AG10803 (cell line): ENCODE measurements at places on chromosomes 11 and 22.

- DNase-seq = no peak
These were observed 336.1 kb downstream of the LARGE1 start for GRCh38 chr22:33584152-33584551.

- no peak for DNase-seq
These were observed 123.2 kb upstream of the LDLRAD3 start for GRCh38 chr11:35820614-35821013.

GRCh38 chr11:31966846-31967245, 124.0 kb upstream of the RCN1 start:
- no peak for DNase-seq

- DNase-seq = peak; percentile 78
These were observed 465 bp downstream of the SUN2 start for GRCh38 chr22:38755155-38755910.

GRCh38 chr11:68710409-68710808, 26.1 kb downstream of the GAL start:
- DNase-seq = no peak

- DNase-seq = peak; percentile 52
These were observed 3.3 kb downstream of the PCF11 start for GRCh38 chr11:83159902-83160865.

- DNase-seq = no peak
These were observed 628 bp upstream of the IGLL1 start for GRCh38 chr22:23580576-23581259.

GRCh38 chr11:95339086-95339901, 108.3 kb upstream of the SESN3 start:
- DNase-seq = peak; percentile 29

DNA sequence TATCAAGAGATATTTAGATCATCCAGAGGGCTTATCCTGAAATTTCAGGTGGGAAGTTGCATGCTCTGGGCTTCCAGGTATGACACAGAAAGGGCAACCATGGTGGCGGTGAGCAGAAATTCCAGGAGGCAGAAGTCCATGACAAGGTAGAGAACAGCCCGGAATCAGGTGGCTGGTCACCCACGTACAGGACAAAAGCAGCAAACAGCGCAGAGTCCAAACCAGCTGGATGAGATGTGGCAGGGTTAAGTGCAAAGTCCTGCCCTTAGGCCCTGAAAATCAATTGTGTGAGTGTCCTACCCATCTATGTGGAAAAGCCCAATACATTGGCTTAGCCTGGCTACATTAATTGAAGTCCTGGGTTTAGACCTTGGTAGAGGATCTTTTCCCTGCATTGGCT, 11.6 kb downstream of the PPFIBP2 start:
- no peak for DNase-seq

DNA sequence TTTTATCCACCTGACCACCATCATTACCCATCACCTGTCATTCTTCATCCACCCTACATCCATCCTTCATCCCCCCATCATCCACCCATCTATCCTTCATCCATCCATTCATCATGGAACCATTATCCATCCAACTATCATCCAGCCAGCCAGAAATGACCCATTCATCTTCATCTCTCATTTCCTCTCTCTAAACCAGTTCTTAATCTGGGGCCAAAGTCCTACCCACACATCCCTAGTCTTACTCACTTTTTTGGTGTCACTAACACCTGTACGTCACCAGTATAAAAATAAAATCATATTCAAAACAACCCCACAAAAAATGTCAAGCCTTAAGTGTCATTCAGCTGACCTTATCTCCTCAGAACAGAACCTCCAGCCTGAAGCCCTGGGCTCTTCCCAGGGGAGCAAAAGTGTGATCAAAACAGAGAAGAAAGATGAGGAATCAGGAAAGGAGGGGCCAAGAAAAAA, 12.3 kb downstream of the SPI1 start:
- no peak for DNase-seq

DNA sequence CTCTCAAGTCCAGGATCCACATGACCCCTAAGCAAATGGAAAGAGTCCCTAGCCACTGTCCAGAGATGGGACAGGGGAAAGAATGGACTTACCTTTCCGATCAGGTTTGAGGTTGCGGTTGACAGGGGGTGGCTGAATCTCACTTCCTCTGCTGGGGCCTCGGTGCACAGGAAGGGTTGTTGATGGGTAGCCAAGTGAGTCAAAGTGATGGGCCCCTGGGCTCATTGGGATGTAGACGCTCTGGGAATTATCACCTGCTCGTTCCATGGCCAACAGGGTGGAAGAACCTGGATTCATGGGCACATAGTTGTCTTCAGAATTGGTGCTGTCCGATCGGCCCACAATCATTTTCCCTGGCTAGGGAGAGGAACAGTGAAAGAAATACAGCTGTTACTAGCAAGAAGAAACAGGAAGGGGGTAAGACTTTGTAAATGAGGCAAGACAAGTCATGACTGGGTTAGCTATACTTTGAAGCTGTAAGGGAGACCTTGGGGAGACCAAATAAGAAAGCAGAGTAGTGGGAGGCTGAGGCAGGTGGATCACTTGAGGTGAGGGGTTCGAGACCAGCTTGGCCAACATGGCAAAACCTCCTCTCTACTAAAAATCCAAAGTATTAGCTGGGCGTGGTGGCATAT, 34.7 kb downstream of the USP35 start:
- no peak for DNase-seq

DNA sequence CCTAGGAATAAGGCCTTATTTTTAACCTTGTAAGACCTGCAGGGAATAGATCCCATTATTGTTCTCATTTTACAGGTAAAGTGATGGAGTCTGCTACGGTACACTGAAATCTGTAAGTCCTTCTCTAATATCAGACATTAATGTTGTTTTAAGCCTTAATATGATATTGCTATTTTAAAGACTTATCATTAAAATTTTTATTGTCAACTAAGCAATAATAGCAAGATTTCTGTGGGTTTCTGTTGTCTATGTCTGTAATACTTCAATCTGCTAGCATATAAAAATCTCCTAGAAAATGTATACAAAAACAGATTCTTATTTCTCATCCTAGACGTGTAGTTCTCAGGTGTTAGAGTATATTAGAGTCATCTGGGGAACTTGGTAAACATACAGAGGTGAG, 317.5 kb upstream of the TENM4 start:
- DNase-seq = no peak

DNA sequence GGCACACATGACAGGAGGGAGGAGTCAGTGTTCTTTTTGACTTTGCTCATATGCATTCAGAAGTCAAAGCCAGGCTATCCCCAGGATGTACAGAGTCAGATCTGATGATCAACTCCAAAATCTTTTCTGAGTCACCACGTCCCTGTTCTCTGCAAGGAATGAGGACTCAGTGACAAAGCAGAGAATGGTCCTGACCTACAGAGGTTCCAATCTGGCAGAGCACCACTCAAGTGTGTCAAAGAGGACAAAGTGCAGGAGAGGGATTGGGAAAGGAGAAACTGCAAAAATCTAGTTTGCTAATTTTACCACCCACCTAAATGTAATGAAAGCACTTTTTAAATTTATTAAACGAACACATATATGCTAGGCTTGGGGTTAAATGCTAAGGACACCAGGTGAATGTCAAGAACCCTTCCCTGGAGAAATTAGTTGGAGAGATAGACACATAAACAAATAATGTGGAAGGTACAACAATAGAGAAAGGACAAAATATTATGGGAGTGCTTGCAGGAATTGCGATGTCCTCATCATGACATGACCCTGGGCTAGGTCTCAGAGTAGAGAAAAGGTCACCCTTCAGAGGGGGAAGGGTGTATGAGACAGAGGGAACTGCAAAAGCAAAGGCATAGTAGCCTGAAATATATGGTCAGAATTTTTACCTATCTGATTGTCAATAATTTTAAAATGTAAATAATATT, 56.3 kb downstream of the MTNR1B start:
- no peak for DNase-seq

DNA sequence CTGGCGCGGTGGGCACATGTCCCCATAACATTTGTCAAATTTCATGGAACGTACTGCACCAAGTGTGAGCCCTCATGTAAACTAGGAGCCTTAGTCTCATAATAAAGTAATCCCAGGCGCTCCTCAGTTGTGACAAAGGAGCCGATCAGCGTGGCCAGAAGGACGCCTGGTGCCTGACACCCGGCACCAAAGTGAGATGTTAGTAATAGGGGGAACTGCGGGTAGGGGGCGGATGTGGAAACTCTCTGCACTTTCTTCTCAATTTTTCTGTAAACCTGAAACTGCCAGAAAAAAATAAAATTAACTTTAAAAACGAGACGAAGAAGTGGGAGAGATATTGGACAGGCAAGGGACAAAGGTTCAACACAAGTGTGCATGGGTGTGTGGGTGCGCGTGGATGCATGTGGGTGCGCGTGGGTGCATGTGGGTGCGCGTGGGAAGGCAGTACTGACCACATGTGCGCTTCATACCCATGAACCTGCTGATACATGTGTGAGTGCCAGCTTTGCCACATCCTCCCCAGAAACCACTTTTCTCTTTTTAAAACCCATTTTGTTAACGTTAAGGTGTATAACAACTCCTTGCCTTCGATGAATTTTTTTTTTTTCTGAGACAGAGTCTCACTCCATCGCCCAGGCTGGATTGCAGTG, 55.4 kb upstream of the LINC01488 start:
- DNase-seq = no peak

- no peak for DNase-seq
These were observed 1.5 kb upstream of the PHRF1 start for GRCh38 chr11:574632-575312.

- DNase-seq = no peak
These were observed 2.4 kb upstream of the ATP5MG start for GRCh38 chr11:118398791-118399559.

GRCh38 chr22:49099496-49100124, 728.1 kb downstream of the BRD1 start:
- peak; percentile 12 for DNase-seq

- DNase-seq = no peak
These were observed 24.0 kb upstream of the RIC3 start for GRCh38 chr11:8192896-8193209.

DNA sequence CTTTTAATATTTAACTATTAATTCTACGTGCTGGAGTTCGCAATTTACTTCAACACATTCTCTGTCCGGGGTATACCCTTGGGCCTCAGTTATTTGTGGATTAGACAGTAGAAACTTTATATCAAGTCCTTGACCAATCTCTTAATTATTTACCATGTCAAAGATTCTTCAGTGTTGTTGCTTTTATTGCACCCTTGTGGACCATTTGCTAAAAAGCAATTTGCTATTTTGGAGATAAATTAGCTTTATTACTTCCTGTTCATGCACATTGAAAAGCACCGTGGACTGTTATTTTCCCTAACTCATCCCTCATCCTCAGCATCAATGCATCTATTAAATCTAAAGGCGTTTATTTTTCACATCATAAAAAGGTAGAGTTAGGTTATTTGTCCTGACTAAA, 609.9 kb downstream of the CNTN5 start:
- DNase-seq = no peak

DNA sequence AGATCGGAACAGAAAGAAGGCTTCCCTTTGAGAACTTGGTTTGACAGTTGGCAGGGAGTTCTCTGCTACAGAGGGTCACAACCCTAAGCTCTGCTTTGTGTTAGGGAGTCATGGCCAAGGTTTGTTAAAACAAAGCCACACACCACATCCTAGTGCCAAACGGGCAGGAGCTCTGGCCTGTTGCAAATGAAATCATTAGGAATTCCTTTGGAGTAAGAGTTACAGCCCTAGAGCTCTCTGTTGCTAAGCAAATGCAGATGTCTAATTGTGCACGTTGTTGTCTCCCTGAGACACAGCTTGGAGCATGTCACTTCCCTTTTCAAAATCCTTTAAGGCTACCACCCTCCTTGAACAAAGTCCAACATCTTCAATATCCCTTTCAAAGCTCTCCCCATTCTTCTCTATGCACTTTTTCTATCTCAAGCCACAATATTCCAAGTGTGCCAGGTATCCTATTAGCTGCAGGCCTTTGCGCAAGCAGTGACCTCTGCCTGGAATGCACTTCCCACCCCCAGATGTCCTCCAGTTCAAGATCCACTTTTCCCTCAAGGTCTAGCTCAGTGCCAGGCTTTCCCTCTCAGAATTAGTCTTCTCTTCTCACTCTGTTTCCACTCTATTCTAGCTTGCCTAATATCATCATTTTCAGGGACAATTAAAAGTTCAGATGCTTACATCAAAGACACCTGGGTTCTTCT, 253.7 kb upstream of the POU2AF2 start:
- peak; percentile 85 for DNase-seq

GRCh38 chr11:130159657-130160497, at the start of gene ST14:
Gene ST14 (plus strand): TSS chr11:130159782. CDS start chr11:130159980, 198 bp downstream.
- DNase-seq = no peak

DNA sequence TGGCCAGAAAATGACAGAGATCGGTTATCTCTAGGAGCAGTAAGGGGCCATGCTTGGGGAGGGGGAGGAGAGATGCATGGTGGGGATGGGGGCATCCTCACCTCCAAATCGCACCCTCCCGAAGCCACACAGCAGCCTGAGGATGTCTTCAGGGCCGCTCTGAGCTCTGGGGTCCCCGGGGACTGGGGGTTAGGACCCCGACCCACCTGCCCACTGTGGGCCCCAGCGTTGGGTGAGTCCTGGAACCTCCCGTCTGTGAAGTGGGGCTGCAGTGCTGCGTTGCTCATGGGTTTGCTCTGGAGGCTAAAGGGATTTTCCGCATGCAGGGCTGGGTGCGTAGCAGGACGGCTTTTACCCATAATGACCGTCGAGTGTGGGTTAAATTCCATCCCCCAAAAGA, 1046.3 kb downstream of the BRD1 start:
- no peak for DNase-seq

- DNase-seq = no peak
These were observed 18.3 kb upstream of the RTCB start for GRCh38 chr22:32430352-32430751.

- no peak for DNase-seq
These were observed 1.1 kb upstream of the MYRF start for GRCh38 chr11:61751384-61751783.

GRCh38 chr11:67105964-67106363, 13.1 kb upstream of the KDM2A start:
- no peak for DNase-seq

- no peak for DNase-seq
These were observed 390.5 kb downstream of the TBC1D22A start for GRCh38 chr22:47152938-47153337.

GRCh38 chr22:30265823-30266444, 717 bp downstream of the OSM start:
- DNase-seq = no peak

DNA sequence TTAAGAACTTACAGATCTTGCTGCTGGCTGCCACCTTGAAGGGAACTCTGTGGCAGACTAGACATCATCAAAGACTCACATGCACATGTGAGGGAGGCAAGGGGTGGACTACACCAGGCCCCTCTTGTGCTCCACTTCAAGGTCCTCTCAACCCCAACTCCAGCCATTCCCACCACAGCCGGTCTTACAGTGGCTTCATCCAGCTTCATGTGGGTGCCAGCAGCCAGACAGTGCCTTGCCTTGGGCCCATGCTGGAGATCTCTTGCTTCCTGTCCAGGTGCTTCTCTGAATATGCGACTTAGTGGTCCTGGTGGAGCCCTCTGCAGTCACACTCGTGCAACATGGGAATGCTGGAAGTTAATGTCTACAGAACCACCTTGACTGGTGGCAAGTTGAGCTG, 44.6 kb upstream of the WNT7B start:
- no peak for DNase-seq

GRCh38 chr11:43738600-43739409, 58.3 kb downstream of the HSD17B12 start:
- peak; percentile 80 for DNase-seq

- no peak for DNase-seq
These were observed 38.3 kb downstream of the CLPB start for GRCh38 chr11:72396041-72396440.

- DNase-seq = no peak
These were observed 154.2 kb downstream of the DLG2 start for GRCh38 chr11:85472953-85473352.

GRCh38 chr22:42430528-42431125, 1.6 kb downstream of the NFAM1 start:
- DNase-seq = no peak
